Activated naive CD8-positive, alpha-beta T cell treated with anti-CD3 and anti-CD28 coated beads, Interleukin-2, amount 50 U/mL, for 24 hours (primary cell): ENCODE measurements at places on chromosomes 11 and 22.

GRCh38 chr11:9506489-9507276 lies 45.9 kb downstream of the ZNF143 start:
- peak; percentile 79 for DNase-seq

- DNase-seq: no peak
These were observed 27.8 kb downstream of the LIMK2 start for GRCh38 chr22:31239771-31240370.

DNA sequence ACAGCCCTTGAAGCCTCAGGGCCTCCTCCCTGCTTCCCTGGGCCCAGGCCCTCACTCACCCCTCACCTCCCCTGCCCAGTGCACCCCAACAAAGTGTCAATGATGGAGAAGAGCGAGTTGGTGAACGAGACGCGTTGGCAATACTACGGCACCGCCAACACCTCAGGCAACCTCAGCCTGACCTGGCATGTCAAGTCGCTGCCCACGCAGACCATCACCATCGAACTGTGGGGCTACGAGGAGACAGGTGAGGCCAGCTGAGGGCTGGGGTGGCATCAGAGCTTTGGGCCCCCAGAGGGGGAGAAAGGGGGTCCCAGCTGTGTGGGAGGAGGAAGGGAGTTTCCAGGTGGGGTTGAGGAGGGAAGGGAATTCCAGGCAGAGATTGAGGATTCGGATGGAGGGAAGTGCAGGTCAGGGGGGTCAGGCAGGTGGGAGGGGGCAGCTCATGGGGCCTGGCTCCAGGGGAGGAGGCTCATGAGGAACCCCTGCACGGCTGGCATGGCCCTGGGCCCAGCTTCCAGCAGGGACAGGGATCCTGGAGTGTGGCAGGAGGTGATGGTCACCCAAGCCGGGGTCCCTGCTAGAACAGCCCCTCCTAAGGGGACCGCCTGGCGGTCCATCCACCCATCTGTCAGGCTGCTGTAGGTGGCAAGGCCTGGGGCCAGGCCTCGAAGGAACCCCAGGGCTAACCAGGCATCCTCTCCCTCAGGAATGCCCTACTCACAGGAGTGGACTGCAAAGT lies 2.9 kb downstream of the SUSD2 start:
- no peak for DNase-seq

DNA sequence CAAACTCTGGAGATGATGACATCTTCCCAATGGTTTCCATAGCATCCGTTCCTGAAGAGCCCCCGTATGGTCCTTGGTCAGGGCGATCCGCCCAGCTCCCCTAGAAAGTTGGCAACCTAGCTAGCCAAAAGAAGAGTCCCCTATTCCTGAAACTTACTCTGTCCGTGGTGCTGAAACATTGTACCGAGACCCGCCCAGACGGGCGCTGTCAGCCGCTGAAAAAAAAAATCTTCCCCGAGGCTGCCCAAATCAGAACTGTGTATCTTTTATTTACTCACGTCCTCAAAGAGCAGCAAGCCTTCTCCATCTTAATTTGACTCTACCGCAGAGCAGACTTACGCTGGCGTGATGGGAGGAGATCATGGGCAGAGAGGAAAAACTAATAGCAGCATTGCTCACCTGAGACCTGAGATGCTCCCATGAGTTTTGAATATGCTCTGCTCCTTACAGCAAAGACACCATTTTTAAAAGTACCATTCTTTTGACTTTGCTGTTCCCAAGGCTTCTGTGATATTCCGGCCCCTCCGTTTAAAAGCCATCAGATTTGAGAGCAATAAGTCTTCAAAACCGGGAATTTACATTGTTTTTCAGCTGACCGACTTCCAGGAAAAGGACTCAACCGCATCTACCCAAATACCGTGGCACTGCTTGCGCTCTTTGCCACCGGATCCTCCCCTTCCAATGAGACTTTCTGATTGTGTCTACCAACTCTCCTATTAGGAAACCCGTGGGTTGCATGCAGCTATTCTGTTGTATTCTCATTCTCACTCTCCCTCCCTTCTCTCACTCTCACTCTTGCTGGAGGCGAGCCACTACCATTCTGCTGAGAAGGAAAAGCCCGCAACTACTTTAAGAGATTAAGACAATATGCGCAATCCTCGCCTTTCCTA lies at the start of gene SLC17A6:
Gene SLC17A6 (plus strand): TSS at position 786 of the 890 bp plus-strand sequence. CDS start 153 bp downstream, outside the sequence.
- DNase-seq: peak; percentile 15

DNA sequence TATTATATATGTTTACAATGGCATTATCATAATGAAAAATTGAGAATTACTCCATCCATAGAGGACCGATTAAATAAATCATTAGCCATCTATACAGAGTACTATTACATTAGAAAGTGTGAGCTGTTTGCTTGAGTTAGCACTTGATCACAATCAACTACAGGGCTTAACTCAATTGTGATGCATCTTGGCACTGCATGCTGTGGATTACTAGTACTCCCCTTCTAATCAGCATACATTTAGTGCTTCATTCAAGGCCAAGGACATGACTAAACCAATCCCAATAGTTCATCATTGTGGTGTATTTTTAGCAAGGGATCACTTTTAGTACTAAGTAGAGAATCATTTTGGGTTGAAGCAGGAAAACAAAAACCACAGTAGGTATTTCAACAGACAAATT lies 23.5 kb upstream of the ARHGAP42 start:
- DNase-seq: no peak

DNA sequence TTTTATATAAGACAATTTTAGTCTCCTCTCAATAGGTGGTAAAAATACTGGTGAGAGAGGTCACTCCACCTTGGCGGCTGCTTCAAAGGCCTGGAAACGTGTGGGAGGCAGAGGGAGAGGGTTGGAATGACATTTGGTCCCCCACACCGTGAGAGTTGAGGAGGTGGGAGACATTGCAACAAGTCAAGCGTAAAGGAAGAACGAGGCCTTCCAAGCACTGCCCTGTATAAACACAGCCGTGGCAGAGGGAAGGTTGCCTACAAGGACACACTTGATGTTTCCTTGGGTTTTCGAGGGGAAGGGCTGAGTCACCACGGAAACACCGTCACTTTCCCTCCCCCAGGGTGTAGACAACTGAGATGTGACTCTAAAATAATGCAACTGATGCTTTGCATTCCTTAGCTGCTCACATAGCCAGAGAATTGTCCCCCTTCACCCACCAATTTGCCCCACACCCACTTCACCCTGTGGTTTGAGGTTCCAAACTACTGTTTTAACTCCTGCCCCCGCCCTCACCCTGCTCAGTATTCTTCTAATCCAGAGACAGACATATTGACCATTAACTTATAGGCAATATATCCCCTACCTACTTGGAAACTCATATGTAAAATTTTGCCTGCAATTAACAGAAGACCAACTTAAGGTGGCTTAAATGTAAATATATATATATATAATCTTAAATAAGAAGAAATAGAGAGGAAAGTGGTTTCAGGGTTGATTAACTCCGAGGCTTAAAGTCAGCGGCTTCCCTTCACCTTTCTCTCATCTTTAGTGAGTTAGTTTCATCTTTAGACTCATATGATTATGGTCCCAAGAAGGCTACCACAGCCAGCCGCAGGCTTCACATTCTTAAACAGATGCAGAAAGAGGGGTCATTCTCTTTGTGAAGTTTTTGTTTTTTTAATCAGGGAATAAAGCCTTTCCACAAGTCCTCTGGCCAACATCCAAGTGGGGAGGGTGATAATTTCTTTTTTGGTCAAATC lies 54.1 kb upstream of the BDNF start:
- no peak for DNase-seq

DNA sequence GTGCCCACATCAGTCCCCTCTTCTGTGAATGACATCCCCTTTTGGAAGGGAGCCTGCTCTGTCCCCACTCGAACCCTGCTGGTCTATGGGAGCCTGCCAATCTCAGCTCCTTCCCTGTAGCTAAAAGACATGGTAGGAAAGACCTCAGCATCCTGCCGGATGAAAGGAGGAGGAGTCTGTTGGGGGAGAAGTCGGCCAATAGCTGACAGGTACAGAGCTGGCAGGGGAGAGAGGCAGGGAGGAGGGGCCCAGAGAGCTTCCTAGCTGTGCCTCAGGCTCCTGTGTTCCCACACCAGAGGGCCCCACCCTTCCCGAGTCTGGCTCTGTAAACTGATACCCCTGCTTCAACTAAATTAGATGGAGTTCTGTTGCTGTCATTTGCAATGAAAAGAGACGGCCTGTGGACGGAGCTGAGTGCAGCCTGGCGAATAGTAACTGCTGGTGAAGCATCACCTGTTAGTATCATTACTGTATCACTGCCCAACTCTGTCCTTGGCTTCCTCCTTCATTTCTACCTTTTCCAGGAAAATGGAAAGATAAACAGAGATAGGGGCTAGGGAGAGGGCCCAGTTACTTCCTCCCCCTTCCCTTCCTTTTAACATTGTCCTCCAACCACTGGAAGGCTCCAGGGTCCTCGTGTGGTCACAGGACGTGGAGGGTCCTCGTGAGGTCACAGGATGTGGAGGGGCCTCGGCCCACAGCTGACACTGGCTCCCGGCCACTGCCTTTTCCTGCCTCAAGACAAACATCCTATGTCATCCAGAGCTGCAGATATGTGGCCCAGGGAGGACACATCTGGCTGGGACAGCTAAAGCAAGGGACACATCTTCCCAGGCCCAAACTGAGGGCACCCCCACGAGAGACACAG lies 15.1 kb downstream of the FXYD6 start:
- no peak for DNase-seq

GRCh38 chr11:3000032-3000961 lies 8.2 kb upstream of the NAP1L4 start:
- DNase-seq: no peak

DNA sequence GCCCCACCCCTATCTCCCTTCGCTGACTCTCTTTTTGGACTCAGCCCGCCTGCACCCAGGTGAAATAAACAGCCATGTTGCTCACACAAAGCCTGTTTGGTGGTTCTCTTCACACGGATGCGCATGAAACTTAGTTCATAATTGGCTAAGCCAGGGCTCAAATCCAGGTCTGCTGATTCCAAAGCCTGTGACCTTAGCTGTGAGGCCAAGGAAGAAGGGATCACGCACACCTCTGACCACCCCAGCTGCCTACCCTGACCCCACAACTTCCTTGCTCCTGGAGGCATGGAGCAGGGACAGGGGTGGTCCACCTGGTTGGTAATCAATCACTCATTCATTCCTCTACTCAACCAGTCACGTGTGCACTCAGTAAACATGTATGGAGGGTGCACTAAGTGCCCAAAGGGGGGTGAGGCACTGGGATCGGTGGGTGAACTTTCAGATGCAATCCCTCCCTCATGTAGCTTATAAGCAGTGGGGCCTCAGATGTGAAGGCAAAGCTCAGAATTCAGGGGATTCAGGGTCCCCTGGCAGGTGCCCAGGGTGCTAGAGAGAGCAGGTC lies 10.3 kb downstream of the FXYD2 start:
- no peak for DNase-seq

- DNase-seq: no peak
These were observed 10.7 kb downstream of the LSP1 start for GRCh38 chr11:1863352-1864216.

- no peak for DNase-seq
These were observed 311.3 kb downstream of the C11orf87 start for GRCh38 chr11:109733245-109733644.

- no peak for DNase-seq
These were observed 169.7 kb downstream of the NAV2 start for GRCh38 chr11:19882356-19882755.

DNA sequence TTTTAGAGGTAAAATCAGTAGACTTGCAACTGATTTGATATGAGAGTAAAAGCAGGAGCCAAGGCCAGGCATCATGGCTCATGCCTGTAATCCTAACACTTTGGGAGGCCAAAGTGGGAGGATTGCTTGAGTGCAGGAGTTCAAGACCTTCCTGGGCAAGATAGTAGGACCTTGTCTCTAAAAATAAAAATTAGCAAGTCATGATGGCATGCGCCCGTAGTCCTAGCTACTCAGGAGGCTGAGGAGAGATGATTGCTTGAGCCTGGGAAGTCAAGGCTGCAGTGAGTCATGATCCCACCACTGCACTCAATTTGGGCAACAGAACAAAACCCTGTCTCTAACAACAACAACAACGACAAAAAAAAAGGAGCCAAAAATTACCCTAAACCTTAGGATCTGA lies 13.5 kb downstream of the SGSM3 start:
- DNase-seq: no peak

GRCh38 chr11:94025690-94026394 lies 4.7 kb downstream of the HEPHL1 start:
- no peak for DNase-seq

DNA sequence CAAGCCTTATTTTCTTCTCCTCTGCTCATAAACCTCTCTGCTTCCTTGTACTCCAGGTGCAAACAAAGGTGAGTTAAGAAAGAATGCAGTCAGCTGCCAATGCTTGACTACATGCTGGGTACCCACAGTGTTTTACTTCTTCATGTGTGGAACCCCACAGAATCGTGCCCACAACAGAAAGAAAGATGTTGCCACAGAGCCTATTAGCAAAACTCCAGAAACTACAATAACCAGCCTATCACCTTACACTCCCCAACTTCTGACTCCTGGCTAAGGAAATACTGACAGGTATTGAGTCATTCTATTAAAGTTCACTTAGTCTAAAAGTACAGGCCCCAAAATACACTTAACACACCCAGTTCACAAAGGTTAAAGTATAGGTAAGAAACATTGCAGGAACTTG lies 56.9 kb upstream of the CCDC89 start:
- DNase-seq: no peak

- DNase-seq: no peak
These were observed 389.1 kb downstream of the ETS1 start for GRCh38 chr11:128198216-128198772.

- DNase-seq: peak; percentile 72
These were observed 2.3 kb upstream of the RAD9A start for GRCh38 chr11:67389477-67389876.

DNA sequence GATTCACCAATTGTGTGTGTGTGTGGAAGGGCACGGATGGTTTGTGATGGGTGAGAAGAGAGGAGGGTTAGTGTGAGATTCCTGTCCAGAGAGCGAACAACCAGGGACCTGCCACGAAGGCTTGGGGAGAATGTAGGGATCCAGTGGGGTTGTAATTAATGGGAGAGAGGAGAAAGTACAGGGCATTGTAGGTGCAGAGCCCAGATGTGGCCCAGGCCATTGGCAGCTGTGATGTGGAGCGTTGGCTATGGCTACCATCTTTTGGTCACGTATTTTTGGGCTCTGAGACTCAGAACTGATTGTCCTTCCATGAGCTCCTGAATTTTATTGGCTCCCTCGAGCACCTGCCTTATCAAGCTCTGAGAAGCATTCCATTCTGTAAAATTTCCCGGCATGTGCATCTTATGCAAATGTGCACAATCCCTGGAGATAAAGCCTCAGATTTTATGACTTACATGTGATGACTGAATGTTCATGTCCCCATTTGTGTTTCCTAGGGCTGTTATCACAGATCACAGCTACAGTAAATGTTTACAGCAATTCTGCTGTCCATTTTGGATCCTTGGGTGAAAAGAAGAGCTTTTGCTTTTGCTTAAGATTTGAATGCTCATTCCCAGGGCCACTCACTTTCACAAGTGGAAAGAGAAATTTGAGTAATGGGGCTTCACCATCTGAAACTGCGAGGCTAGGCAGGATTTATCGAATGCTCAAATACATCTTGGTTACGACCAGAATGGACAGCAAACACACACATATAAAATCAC lies 33.1 kb downstream of the SLC5A1 start:
- no peak for DNase-seq
